ENCODE measurements at places on chromosomes 2 and 18.

GRCh38 chr18:72419914-72420313 is 124.2 kb downstream of the CBLN2 start:
- no peak for DNase-seq

- DNase-seq, result no peak
Observed at GRCh38 chr2:17610521-17610920, 70.0 kb downstream of the VSNL1 start.

DNA sequence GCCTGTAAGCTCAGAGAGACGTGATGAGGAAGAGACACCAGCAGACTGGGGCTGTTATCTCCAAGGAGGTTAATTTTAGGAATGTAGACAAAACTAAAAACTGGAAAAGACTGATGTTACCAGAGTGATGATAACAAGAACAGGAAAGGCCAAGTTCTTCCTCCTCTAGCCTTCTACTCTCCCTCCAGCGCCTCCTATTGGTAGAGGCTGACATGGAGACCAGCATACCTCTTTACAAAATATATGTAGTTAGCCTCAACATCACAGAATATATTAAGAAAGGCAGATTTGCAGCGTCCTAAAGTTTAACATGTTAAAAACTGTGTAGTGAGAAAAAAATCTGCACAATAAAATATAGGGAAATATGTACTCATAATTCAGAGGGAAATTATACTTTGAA is 66.0 kb downstream of the TCF4 start:
- DNase-seq, result peak; percentile 6

DNA sequence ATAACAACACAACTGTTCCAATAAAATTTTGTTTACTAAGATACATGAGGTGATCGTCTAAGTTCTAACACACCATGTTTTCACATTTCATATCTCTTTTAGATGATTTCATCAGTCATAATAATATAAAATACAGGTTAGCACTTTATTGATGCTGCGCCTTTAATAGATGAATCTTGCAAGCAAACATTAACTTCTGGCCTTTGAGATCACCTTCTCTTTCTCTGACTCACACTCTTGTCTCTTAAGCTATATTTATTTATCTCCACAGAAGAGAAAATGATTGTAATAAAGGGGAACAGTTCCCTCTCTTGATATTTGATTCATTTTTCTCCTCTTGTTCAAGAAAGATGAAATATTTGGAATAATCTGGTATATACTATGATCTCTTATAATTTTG is 603.3 kb upstream of the POU3F3 start:
- DNase-seq, result no peak

- DNase-seq, result no peak
Observed at GRCh38 chr18:49875155-49875554, 61.8 kb upstream of the ACAA2 start.

DNA sequence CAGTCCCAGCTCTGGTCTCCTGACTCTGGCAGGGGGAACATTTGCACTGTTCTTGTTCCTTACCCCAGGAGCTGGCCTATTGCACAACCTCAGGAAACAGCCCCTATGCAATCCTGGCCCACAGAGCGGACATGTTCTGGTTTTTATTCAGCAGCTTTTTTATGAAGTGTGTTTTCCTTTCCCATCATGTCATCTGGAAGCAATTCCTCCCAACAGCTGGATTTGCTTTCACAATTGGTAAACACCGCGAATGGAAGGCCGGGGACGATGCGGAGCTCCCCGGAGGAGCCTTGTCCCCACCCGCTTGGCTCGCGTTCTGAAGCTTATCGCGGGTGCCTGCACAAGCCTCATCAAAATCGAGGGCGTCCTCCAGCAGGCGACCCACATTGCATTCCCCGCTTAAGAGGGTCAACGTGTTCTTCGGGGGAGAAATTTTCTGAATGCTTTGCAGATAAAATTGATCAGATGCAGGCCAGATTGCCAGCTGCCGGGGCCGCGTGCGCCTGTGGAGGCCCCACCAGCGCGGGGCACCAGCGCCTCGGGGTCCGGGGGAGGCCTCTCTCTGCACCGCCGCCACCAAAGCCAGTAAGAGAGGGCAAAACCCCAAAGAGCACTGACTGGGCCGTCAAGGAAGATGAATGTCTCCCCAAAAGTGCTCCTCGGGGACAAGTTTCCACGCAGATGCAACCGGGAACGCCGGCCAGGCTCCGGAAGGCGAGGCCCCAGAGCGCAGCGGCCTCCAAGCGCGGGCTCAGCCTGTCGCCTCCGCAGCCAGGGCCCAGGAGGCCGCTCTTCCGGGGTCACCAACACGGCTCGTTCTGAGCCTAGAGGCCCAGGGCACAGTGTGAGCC is 60.3 kb upstream of the SP3 start:
- DNase-seq, result peak; percentile 88

DNA sequence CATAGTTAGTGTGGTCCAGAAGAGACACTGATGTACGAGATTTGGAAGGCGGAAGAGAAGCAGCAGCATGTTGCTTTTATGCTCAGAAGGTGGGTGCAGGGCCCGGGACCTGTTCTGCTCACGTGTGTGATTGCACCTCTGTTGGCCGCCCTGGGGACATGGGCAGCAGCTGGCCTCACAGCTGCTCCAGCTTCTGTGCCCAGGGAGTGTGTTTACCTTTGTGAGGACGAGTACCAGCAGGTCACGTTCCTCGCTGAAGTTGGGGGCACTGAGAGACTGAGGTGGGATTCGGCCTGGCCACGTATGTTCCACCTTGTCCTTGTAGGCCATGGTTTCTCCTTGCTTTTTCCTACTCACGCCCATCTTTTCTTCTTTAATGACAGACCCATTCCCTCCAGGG is 86.3 kb downstream of the PMAIP1 start:
- DNase-seq, result no peak

DNA sequence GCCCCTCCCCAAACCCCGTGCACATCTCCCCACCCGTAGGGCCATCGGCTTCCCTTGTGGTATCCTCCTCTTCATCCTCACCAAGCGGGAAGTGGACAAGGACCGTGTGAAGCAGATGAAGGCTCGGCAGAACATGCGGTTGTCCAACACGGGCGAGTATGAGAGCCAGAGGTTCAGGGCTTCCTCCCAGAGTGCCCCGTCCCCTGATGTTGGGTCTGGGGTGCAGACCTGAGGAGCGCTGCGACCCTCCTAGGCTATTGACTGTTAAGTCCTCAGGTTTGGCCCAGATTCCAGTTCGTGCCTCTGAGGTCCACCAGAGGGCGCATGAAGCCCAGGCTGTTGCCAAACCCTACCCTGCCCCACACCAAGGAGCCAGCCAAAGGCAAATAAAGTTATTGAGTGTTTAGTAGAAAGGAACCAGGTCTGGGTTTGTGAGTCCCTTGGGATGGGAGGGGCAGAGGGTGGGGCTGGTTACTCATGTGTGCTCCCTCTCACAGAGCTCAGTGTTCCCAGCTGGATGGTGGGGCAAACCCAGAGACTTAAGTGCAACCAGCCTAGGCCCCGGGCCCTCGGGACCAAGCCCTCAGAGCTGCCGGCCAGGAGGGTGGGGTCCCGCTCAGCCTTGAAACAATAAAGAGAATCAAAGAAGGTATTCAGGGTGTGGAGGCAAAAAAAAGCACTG is 2.4 kb downstream of the PNKD start:
- peak; percentile 44 for DNase-seq

GRCh38 chr2:222355860-222356259 is 57.1 kb upstream of the PAX3 start:
- no peak for DNase-seq

DNA sequence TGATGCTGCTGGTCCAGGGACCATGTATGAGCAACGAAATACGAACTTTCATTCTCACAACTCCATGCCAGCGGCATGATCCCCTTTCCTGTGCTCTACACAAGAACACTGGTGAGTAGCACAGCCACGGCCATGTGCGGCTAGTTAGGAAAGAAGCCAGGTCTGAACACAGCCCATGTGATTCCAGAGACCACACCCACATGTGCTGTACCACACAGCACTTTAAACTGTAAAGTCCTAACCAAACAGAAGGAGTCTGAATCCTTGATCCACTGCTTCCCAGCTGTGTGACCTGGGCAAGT is 33.0 kb upstream of the ACAA2 start:
- DNase-seq, result no peak

GRCh38 chr2:44330801-44331200 is 30.5 kb downstream of the PREPL start:
- DNase-seq, result no peak

DNA sequence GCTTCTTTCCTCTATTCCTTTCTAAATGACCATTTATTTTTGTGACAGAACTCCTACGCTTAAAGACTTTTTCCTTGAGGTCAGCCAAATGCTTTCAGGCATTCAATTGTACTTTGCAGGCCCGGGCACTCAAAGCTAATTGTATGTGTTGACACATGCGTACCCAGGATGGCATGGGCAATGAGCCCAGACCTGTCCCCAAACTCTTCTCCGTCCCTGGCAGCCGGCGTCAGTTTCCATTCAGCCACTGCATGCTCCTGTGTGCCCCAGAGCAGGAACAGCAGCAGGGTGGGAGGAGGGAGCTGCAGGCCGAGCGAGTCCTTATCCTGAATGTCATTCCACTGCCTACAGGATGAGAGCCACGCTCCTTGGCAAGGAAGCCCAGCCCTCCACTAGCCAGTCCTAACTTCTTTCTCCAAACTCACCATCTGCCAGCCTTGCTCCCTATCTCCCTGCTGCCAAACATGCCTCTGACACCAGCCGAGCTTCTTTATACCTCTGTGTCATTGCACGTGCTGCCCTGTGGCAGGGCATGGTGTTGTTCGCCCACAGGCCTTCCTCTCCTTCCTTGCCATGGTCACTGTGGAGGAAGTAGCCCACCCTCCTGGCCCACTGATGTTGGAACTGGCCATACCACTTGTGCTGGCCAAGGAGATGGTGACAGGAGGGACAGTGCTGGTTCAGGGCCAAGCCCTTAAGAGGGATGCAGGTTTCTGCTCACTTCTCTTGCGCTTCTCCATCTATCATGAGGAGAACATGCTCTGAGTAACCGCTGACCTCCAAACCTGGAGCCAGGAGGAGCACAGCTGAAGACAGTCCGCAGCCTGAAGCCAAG is 116.9 kb upstream of the FHL2 start:
- no peak for DNase-seq

- DNase-seq, result peak; percentile 61
Observed at GRCh38 chr2:65264821-65265670, 37.4 kb downstream of the ACTR2 start.

DNA sequence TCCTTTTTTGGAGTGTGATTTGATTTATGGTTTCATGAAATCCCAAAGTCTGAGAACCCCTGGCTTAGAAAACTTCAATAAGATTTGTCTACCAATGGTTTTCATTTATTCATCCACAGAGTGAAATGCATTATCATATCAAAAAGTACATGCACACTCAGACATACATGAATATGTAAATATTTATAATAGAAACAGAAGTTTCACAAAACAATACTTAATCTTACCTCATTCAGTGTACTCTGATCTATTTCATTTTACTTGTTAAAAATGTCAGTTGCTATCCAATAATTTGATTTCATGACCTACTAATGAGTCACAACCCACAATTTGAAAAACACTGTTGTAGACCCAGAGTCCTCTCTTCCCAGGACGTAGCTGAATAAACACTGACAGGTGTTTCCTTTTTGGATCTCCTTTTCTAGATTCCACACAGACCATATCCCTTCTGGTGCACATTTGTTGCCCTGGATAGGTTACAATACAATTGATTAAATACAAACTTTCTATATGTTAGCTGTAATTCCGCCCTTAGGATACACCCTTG is 10.4 kb upstream of the CAVIN2 start:
- DNase-seq, result peak; percentile 38

DNA sequence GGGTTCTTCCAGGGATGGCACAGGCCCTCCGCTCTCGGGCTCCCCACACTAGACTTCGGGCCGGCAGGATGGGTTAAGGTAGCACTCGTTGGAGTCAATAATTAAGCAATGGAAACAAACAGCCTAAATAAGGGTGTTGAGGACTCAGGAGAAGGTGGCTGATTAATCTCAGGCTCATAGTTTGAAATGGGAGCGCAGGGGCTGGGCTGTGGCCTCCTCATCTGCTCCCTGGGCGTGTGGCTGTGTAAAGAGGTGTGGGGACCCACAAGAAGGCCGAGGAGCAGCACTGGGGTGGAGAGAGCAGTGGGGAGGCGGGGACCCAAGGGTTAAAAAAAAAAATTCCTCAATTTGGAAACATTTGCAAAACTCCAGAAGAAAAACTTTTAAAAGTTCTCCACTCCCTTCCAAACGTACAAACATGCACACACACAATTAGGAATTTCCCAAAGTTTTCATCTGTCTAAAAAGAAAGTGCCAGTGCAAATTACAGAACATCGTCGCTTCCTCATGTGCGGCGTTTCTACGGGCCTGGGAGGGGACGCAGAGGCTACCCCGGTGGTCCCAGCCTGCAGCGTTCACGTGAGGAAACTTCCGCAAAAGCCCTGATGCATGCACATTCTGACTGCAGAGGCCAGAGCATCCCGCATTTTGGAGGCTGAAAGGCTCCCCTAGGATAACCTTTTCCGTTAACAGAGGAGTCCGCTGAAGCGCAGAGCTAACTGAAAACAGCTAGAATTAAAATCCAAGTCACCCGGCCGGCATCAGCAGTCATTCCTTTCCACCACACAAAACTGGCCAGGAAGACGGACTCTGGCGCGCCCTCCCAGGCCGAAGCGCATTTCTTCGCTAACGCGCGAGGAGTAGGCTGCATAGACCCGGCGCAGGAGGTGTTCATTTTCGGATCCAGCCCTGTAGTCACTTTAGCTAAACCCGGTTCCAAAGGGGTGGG is 1.0 kb upstream of the TUBB6 start:
- peak; percentile 74 for DNase-seq

DNA sequence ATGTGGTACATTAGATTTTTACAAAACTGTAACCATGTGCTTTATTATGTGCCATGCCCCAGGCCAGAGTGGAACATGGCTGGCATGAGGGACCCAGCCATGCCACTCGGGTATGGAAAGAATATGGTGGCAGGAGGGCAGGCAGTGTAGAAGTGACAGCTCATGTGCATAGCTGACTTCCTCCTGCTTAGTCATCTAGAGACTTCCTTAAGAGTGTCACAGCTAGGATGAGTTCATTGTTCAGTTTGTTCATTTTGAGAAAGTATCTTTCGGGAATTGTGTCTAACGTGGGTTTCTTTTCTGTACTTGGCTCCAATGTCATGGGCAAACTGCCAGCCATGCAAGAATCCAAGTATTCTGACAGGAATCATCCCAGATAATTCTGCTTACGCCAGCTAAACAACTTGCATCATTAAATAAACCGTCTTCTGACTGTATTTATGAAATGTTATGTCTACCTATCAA is 94.3 kb upstream of the ITGB6 start:
- DNase-seq, result peak; percentile 43

DNA sequence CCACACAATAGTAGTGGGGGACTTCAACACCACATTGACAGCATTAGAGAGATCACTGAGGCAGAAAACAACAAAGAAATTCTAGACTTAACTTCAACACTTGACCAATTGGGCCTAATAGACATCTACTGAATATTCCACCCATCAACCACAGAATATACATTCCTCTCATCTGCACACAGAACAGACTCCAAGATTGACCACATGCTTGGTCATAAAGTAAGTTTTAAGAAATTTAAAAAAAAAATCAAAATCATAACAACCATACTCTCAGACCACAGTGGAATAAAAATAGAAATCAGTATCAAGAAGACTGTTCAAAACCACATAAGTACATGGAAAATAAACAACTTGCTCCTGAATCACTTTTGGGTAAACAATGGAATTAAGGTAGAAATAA is 9.0 kb upstream of the FLACC1 start:
- no peak for DNase-seq

GRCh38 chr18:50080316-50080715 is 114.6 kb downstream of the MYO5B start:
- DNase-seq, result no peak

GRCh38 chr18:62152844-62153243 is 34.0 kb downstream of the PIGN start:
- peak; percentile 32 for DNase-seq
